NCI-H1092 (cell line): ENCODE measurements at places on chromosomes 5 and 9.

DNA sequence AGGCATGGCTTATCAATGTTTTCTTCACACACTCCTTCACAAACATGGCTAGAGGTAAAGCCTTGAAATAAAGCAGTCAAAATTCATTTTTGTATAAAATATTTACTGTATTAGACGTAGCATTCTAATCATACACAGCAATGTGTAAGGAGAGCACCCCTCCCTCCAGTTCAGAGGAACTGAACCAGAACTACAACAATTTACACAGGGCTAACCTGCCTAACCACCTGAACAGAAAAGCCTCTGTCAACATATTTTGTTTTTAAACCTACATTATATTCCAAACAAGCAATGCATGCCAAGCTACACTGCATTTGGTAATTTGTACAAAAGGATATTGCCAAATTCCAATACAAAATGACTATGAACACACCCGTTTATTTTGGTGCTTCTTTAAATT, 41.6 kb downstream of the MLLT3 start:
- no peak for DNase-seq

GRCh38 chr9:90296539-90296938, 346.1 kb downstream of the DIRAS2 start:
- no peak for DNase-seq

- peak; percentile 19 for DNase-seq
These were observed 16.5 kb downstream of the ASS1 start for GRCh38 chr9:130461218-130461630.

- no peak for DNase-seq
These were observed 274.3 kb downstream of the GAS1 start for GRCh38 chr9:86672966-86673365.
